Fibroblast of skin of scalp (primary cell): ENCODE measurements at places on chromosomes 13 and 19.
A peak's percentile ranks its signal among the peaks of the same experiment; 100 is the strongest.

GRCh38 chr19:45507872-45508416 lies 665 bp downstream of the VASP start:
- no peak for DNase-seq

- DNase-seq = no peak
These were observed 20.3 kb downstream of the SPATA13 start for GRCh38 chr13:24180750-24181377.

DNA sequence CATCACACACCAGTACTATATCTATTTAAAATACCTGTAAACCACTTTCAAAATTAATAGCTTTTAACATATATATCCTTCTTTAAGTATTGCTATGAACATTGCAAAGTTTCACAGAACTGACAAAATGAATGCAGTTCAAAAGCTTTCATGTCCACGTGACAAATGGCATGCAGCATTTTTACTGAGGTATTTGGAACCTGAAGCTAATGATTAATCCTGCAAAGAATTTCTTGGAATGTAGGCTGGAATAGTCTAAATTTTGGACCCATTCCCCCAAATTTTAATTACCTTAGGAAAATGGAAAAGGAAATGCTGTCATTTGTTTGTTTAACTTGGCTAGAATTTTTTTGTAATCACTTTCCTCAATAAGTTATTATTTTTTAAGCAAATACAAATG lies 423.8 kb upstream of the GPC6 start:
- peak; percentile 28 for DNase-seq

GRCh38 chr13:31224174-31224669 lies 24.4 kb downstream of the B3GLCT start:
- no peak for DNase-seq

GRCh38 chr13:45219938-45220375 lies 19.1 kb upstream of the KCTD4 start:
- peak; percentile 79 for DNase-seq

GRCh38 chr13:67791047-67791446 lies 560.9 kb upstream of the PCDH9 start:
- no peak for DNase-seq

DNA sequence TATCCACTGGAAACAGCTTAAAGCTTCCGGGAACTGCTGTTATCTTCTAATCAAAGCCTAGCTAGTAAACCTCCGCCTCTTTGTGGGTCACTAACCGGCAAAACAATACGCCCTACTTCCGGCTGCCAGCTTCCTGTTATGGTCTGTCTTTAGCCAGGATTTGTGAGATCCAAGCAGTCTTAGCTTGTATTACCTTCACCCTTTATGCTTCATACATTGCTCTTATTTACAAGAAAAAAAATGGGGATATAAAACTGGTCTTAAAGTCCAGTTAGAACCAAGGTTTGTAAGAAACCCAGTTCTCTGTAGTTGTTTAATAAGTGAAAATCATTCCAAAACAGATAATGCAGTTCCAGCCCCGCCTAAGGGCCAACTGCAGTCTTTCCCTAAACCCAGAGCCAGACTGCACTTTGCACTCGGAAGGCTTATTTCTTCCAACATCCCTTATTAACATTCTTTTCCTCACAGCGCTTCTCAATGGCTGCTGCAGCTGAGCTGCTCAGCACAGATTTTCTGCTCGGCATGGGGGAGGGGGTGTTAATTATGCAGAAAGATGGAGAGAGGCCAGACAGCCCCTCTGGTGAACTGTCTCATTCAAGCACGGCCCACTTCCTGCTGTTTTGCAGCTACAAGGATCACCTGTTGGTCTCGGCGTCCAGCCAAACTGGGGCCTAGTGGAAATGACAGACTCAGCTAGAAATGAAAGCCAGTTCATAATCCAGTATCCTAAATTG lies 368.4 kb downstream of the KLF12 start:
- DNase-seq = peak; percentile 46

DNA sequence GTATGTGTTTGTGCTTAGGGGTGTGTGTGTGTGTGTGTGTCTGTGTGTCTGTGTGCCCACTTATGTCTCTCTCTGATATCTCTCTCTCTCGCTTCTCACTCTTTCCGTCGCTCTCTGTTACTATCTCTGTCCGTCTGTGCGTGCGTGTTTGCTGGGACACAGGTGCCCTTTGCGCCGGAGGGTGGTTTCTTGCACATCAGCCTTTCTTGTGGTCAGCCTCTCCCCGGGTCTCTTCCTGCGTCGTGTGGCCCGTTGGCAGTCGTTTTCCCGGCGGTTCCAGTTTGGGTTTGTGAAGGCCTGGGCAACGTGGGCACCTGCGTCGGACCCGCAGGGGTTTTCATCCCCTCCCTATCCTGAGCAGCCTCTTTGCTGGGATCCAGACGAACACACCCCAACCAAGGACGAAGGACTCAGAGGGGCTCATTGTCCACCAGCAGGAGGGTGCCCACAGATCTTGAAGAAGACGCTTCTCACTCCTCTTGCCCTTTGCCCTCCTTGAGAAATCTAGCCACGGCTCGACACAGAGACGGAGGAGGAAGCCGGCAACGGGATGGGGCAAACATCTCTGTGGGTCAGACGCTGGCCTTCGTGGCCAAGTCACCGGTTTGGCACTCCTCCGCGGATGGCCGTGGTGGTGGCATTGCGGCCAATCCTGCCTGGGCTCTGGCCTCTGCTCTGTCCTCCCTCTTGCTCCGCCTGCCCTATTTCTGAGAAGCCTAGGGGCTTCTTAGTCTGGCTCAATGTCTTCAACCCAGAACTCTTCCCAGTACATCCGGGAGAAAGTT lies 52.3 kb downstream of the ZNF146 start:
- DNase-seq = no peak

GRCh38 chr13:99051768-99052455 lies 74.0 kb upstream of the DOCK9 start:
- DNase-seq = no peak

GRCh38 chr19:40165362-40165937 lies 25.8 kb upstream of the MAP3K10 start:
- peak; percentile 46 for DNase-seq

GRCh38 chr19:33376423-33376822 lies 2.9 kb downstream of the CEBPG start:
- DNase-seq = peak; percentile 91

DNA sequence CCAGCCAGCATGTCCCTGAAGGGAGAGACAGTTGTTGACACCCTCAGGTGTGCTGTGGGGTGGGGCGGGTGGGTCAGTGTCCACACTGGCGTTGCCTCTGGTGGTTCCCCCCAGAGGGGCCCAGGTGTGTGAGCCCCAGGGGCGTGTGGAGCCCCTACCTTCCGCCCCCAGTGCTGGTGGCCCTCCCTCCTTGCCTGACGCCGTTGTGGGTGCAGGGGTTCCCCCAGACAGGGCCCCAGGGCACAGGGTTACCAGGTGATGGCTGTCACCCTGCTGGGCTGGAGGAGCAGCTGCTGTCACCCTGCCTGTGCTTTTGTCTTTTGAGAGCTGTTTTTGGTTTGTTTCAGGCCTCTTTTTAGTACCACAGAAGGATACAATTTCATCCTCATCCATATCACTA lies 27.2 kb downstream of the ATP4B start:
- no peak for DNase-seq

- DNase-seq = peak; percentile 60
These were observed 38.0 kb downstream of the KCTD4 start for GRCh38 chr13:45162821-45163220.

- DNase-seq = no peak
These were observed 545.3 kb upstream of the PCDH20 start for GRCh38 chr13:61960981-61961380.

DNA sequence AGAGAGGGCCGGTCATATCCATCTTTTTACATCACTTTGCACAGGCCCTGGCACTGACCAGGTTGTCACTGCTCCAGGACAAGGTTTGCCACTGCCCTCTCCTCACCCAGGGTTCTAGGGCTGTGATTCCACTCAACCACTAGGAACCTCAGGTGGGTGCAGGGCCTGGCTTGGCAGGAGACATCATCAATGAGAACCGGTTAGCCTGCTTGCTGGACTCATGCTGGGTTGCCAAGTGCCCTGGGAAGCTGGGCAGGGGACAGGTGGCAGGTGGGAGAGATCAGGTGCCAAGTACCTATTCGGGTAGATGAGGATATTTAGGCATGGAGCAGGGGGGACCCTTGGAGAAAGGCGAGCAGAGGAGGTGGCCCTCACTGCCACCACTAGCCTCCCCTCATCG lies 4.2 kb upstream of the CERS4 start:
- no peak for DNase-seq

- peak; percentile 72 for DNase-seq
These were observed at the start of gene FSD1 for GRCh38 chr19:4304538-4305256. TSS of gene FSD1 (plus strand) at chr19:4304598. CDS start at chr19:4304747, 149 bp downstream.

- DNase-seq = no peak
These were observed 43.8 kb downstream of the C13orf42 start for GRCh38 chr13:51067210-51067701.

- peak; percentile 97 for DNase-seq
These were observed at the start of gene ZNF285 for GRCh38 chr19:44401139-44402115. TSS of gene ZNF285 (minus strand) at chr19:44401608. CDS start at chr19:44397213, 4,395 bp downstream.

- DNase-seq = no peak
These were observed 181.3 kb downstream of the KDM4B start for GRCh38 chr19:5149932-5150901.

DNA sequence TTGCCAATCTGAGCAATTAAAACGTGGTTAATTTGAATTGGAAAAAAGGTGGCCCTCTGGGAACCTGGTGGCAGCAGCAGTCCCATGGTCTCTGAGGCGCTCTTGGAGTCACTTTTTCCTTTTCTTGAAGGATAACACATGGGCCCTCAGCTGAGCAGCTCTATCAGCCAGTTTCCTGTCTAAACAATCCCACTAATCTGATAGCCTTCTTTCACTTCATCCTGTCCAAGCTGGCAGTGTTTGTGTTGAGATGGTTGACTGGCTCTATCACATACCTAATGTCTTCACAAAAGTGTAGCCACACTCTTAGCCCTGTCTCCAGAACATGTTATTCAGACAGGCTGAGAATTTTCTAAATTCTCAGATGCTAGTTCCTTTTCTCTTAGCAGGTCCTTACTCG lies 10.7 kb downstream of the MZT1 start:
- no peak for DNase-seq
